Osteocyte (in vitro differentiated cells): ENCODE measurements at places on chromosomes 5 and 9.

DNA sequence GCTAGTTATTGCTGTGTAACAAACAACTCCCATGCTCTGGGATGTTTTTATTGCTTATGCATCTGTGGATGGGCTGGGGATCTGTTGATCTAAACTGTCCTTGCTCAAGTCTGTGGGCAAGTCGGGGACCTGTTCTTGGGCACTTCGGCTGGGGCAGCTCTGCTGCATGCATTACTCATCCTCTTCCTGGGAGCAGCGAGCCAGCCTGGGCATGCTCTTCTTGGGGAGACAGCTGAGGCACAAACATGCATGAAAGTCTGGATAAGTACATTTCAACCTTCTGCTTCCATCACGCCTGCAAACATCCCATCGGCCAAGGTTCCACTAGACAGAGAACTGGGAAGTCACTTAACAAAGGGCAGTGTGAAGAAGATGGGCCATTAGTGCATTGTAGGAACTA, 66.3 kb downstream of the ANKRD33B start:
- DNase-seq = no peak

DNA sequence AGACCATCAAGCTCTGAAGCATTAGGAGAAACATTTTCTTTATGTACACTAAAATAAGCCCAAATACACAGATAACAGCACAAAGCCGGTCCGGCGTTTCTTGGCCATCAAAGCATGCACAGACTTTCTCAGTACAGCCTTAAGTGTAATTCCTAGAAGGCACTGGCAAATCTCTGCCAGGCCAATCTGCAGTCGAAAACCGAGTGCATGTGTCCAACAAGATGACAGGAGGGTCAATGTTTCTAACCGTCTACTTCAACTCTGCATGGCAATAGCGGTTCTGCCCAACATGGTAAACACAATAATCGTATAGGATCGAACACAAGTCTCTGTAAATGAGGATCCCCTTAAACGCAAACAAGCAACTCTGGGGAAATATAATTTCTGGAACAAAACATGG, 1.1 kb downstream of the ARL15 start:
- no peak for DNase-seq

DNA sequence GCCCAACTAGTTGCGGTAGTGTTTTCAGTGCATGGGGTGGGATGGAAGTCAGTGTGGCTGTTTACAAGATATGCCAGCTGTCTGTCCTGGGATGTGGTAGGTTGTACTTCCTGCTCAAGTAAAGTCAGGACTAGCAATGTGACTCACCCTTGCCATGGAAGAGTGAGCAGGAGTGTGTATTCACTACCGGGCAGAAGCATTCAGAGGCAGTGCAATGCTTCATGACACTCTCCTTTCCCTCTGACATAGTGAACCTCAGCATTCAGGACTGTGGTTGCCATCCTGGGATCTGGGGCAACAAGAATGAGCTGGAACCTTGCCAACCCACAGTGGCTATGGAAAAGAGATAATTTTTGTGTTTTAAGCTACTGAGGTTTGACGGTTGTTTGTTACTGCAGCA, 68.9 kb downstream of the BOD1 start:
- DNase-seq = no peak

DNA sequence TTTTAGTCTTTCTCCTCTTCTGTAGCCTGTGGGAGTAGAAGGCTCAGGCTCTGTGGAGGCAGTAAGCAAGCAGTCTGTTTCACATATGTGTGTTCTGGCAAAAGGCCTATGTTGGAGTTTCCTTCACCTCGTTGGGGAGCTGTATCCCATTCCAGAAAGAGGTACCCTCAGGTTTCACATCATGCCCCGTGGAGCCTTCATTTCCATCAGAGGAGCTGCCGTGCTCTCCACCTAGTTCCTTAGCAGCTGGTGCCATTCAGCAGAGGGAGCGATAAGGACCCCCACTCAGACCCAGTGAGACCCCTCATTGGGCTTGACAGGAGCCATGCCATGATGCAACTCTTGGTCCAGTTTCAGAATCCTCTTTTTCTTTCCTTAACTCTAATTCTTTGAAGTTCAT, 50.6 kb upstream of the ANGPTL2 start:
- no peak for DNase-seq

DNA sequence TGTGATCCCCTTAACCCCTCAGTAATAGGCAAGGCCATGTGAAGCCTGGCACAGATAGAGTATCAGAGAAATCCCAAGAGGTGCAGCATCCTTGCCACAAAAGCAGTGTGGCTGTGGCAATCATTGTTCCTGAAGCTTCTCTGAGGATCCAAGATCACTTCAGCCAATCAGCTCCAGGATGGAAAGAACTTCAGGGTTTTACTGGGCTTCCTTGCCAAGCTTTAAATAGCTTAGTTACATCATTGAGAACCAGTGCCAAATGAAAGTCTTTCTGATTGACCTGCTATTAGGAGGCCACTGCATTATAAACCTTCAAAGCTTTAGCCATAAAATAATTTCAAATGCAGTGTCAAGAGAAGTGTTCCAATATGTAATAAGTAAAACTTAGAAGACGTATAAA, 430.6 kb downstream of the PIK3R1 start:
- no peak for DNase-seq

- DNase-seq = no peak
These were observed 117.4 kb downstream of the ADAMTS12 start for GRCh38 chr5:33774341-33774740.

GRCh38 chr9:134033516-134034214, 8.4 kb downstream of the BRD3OS start:
- DNase-seq = no peak

- no peak for DNase-seq
These were observed 1.3 kb downstream of the RNF38 start for GRCh38 chr9:36398745-36399144.
